ENCODE measurements at places on chromosomes 2 and 18.

- no peak for DNase-seq
Observed at GRCh38 chr18:40040574-40040973, 1914.5 kb upstream of the PIK3C3 start.

DNA sequence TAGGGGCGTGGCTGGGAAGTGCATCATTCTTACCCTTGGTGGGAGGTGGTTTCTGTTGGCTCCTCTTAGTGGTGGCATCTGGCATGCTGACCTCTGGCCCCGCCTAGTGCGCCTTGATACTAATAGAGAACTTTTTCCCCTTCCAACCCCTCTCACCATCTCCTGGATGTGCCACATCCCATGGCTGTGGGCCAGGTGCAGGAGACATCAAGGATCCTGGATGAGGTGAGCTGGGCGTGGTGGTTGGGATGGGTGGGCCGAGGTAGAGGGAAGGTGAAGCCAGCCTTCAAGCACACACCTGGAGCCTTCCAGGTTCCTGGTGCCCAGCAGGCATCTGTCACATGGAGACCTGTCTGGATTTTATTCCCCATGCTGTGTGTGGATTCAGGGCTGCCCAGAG lies 149.2 kb downstream of the DYSF start:
- no peak for DNase-seq

- no peak for DNase-seq
Observed at GRCh38 chr2:66772618-66773017, 337.7 kb downstream of the MEIS1 start.

DNA sequence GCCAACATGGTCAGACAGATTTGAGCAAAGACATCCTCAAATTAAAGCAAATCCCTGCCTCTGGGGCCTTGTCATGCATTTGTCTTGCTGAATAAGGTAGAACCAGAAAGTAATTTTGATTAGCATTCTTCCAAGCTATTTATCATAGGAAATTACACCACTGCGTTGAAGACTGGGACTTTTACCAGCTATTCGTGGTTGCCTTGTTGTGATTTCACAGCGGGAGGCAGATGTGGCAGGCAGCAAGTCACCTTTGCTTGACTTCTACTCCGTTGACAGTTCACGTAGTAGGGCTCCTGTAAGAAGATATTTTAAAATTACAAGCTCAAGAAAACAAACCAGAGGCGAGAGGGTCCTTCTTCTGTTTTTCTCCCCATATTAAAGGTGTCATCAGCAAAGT lies 80.6 kb downstream of the EN1 start:
- no peak for DNase-seq

- peak; percentile 62 for DNase-seq
Observed at GRCh38 chr18:58552057-58552461, 76.8 kb downstream of the ALPK2 start.

DNA sequence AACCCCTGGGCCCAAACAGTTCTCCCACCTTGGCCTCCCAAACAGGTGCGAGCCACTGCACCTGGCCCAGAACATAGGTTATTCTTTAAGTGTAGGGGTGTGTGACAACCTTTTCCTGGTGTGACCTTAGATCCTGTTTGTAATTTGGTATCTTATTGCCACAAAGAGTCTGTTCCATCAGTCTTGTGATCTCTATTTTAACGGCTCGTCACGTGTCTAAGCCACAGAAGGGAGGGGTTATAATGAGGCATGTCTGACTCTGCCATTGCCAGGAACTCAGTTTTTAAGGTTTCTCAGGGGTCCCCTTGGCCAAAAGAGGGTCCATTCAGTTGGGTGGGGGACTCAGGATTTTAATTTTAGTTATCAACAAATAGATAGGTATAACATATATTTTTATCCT lies 4.4 kb upstream of the ALS2 start:
- no peak for DNase-seq

- no peak for DNase-seq
Observed at GRCh38 chr2:71681626-71682025, 228.3 kb downstream of the DYSF start.

DNA sequence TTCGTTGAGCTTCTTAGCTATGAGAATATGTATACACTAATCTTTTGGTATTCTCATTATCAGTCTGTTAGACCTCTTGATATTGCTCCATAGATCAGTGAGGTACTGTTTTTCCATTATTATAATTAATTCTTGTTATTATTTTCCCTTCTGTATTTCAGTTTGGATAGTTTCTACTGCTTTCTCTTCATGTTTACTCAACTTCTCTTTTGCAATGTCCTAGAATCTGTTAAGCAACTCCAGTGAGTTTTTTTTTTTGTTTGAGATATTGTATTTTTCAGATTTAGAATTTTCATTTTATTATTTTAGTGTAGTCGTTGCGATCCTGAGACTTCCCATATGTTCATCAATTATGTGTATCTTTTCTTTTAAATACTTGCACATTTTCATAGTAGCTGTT lies 260.8 kb downstream of the SETBP1 start:
- DNase-seq, result no peak

DNA sequence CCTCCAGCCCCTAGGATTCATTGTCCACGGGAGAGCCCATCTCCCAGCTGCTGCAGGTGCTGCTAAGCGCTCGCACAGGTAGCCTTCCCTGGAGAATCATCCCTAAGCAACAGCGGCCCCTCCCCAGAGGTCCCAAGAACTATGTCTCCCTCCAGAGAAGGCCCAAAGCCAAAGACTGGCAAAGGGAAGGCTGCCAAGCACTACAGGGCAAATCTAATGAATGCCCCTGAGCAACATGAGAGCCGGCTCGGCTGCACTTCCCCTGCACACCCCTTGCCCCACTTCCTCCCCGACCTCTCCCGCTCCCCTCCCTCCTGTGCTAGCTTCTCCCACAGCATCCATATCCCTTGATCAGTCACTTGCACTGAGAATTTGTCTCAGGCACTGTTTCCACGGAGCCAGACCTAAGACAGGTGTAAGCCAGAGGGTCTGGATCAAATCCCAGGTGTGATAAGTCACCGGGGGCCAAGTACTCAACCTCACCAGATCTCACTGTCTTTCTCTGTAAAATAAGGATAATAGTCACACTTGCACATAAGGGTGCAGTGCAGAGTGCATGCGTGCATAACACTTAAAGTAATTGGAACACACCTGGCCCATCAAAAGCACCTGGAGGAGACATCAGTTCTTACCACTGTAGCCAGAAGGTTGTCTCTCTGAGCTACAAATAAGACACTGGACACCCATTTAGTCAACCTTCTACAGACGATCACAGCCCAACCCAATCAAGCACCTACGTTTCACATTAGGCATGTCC lies 20.1 kb upstream of the COL6A3 start:
- peak; percentile 17 for DNase-seq

- no peak for DNase-seq
Observed at GRCh38 chr18:25365242-25365641, 13.3 kb upstream of the ZNF521 start.

DNA sequence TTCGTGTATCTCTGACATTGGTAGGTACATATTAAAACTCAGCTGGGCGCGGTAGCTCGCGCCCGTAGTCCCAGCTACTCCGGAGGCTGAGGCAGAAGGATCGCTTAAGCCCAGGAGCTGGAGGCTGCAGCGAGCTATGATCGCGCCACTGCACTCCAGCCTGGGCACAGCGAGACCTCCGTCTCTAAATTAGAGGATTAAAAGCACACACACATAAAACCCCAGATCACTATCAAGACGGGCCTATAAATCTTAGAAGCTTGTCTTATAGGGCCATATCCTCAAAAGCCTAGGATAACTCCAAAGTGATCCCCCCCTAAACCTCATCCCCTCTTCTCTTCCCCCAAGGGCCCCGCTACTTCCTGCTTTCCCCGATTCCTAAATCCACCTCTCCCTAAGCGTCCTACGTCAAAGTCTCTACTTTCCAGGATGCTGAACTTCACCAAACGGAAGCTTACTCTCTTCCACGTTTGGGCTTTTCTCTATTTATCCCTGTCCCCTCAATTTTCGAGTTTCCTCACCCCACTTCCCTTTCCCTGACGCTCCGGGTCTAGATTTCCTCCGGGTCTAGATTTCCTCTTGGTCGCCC lies 707 bp downstream of the KRCC1 start:
- DNase-seq, result peak; percentile 5

DNA sequence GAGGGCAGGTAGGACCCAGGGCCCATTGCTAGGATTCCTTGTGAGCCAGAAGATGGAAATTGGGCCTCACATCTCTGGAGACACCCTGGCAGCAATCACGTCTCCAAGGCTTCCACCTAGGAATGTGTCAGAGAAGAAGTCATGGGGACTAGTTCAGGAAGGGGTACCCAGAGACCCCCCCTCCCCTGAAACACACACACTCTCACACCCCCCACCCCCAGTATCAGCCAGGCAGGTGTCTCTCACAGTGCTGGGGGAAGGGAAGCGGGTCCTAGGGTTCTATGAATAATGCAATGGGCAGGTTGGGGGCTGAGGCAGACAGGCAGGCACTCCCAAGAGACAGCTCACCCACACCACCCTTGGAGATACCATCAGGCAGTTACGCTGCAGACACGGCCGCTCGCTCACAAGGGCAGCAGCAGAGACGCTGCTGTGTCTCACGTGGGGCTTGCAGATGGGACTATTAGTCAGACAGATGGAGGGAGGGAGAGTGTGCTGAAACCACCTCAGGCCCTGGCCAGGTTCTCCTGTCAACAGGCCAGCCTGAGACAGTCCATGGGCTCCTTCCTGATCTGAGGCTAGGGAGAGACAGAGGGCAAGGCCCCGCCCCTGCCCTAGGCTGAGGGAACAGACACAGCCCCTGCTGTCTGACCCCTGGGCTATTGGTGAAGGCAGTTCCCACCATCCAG lies 134.6 kb downstream of the CYP26B1 start:
- DNase-seq, result no peak

DNA sequence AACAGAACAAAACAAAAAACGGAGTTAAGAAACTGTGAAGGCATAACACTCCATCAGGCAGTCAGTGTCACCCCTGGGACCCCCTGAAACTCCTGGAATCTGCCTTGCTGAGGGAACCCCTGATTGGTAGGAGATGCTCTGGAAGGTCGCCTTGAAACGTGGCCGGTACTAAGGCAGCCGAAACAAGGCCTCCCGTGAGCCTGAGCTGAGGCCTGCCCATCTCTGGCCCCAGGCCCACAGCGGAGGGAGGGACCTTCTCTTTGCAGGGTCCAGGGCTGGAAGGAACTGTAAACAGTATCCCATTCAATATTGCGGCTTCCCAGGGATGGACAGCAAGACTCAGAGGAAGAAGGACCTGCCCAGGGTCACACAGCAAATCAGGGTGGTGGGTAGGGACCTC lies 155.7 kb downstream of the INHBB start:
- DNase-seq, result no peak

- DNase-seq, result no peak
Observed at GRCh38 chr2:44267796-44268648, 7.3 kb upstream of the SLC3A1 start.

- DNase-seq, result no peak
Observed at GRCh38 chr2:67389286-67389685, 7.8 kb upstream of the ETAA1 start.

DNA sequence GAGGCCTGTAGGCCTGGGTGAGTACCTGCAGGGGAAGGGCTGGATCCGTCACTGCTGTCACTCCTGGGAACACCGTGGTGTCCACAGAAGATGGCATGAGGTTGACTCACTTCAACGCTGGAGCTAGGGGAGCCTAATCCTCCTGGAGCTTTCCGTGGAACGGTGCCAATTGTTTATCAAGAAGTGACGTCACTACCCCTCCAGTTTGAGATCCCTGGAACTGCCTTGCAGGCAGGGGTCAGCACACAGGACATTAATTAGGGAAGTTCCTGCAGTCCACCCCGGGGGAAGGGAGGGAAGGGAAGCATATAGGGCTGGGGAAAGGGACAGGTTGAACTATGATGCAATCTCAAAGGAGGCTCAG lies 408.6 kb downstream of the GALR1 start:
- DNase-seq, result no peak

DNA sequence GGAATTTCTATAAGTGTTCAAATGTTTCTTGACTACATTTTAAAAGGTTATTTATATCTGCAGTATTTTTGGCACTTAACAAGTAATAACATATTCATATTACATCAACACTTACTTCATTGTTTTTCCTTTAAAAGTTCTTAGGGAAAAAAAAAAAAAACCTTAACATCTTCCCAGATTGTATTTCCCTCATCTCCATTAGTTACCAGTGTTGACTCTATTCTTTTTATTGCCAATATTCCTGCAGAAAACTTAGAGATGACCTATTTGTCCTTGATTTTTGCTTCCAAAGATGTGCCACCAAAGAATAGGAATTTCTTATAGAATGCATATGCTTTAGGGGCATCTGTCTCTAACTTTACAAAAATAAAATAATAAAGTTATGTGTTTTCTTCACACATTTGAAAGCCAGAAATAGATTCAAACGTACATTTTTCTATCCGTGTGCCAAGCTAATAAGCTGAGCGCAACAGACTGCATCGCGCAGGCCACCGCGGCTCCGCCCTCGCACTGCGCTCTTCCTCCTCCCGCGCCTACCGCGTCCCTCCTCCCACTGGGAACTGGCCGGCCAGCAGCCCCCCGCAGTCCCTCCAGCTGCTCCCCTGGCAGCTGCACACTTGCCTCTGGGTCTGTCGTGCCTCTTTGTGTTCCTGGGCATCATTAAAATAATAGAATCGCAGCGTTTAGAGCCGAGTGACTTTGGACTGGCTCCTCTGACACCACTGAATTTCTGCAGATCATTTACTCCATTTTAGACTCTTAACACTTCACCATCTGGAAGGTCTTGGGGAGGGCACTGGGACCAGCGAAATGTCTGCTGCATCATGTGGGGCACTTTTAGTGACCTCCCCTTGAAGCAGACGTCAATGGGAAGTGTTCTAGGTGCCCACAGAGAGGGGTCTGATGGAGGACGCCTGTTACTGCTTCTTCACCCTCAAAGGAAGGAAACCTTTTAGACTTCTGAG lies 21.2 kb upstream of the NAB1 start:
- DNase-seq, result peak; percentile 10

GRCh38 chr2:228283491-228284171 lies 102.1 kb upstream of the SPHKAP start:
- no peak for DNase-seq

- peak; percentile 61 for DNase-seq
Observed at GRCh38 chr2:196252408-196253115, 81.2 kb upstream of the STK17B start.

DNA sequence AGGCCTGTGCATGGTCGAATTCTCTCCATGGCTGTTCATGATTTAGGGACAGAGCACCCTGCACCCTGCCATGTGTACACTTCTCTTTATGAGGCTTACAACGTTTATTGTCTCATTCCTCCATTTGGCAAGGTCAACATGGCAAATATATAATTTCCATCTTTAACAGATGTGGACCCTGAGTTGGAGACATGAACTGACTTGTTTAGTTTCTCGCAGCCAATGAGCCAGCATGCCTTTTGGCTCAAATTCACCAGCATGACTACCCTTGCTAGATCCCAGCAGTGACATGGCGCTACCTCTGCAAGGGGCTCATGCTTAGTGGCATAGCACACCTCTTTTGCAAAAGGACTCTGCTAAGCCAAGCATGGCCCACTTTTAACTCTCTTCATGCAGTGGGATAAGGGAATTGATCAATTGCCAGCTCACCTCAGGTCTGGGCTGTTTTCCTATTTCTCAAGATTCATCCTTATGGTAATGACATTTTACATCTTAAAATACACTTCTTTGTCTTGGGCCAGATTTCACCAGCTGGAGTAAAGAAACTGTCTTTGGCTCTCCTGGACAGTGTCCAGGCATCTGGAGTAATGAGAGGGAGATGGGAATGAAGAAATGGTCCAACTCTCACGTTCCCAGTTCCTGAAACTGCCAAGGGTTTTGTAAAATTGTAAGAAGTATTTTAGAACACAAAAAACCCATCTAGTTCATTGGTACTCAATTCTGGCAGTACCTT lies 159.5 kb downstream of the SETBP1 start:
- no peak for DNase-seq

- no peak for DNase-seq
Observed at GRCh38 chr18:70165936-70166335, 39.6 kb downstream of the RTTN start.
